ENCODE measurements at places on chromosomes 4 and X. TPM values are rescaled to one million over a fixed set of nuclear protein-coding genes. Genes with fewer than 3 reads are reported as not detected.

Gene NPY2R
- not detected for total RNA-seq

Gene ANAPC10
- total RNA-seq = 33.0 TPM

Gene HTN1
- total RNA-seq = not detected

Gene SMIM31
- total RNA-seq = not detected

Gene PLA2G12A
- 12.3 TPM for total RNA-seq

Gene GYG2
- 4.3 TPM for total RNA-seq

Gene PTPN13
- total RNA-seq = 41.6 TPM

Gene UGT2B17
- total RNA-seq = not detected
